ENCODE measurements at places on chromosomes 1 and 21.

GRCh38 chr1:206962272-206962671 lies 8.0 kb downstream of the FCAMR start:
- no peak for DNase-seq

GRCh38 chr1:26723013-26723991 lies 27.5 kb downstream of the ARID1A start:
- peak; percentile 47 for DNase-seq

DNA sequence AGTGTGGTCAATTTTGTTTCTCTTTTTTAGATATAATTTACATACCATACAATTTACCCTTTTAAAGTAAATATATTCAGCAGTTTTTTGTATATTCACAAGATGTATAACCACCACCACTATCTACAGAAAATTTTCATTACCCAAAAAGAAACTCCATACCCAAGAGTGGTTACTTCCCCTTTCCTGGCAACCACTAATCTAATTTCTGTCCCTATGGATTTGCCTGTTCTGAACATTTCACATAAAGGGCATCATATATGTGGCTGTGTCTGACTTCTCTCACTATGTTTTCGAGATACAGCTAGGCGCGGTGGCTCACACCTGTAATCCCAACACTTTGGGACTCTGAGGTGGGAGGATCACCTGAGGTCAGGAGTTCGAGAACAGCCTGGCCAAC lies 13.6 kb downstream of the PACC1 start:
- DNase-seq, result no peak

GRCh38 chr1:172653015-172653709 lies 5.7 kb upstream of the FASLG start:
- DNase-seq, result no peak

GRCh38 chr1:150017206-150017750 lies 6.8 kb upstream of the OTUD7B start:
- no peak for DNase-seq

- no peak for DNase-seq
These were observed 73.4 kb downstream of the GALNT2 start for GRCh38 chr1:230140221-230141020.

GRCh38 chr1:231597971-231598370 lies 28.6 kb upstream of the DISC1 start:
- no peak for DNase-seq

DNA sequence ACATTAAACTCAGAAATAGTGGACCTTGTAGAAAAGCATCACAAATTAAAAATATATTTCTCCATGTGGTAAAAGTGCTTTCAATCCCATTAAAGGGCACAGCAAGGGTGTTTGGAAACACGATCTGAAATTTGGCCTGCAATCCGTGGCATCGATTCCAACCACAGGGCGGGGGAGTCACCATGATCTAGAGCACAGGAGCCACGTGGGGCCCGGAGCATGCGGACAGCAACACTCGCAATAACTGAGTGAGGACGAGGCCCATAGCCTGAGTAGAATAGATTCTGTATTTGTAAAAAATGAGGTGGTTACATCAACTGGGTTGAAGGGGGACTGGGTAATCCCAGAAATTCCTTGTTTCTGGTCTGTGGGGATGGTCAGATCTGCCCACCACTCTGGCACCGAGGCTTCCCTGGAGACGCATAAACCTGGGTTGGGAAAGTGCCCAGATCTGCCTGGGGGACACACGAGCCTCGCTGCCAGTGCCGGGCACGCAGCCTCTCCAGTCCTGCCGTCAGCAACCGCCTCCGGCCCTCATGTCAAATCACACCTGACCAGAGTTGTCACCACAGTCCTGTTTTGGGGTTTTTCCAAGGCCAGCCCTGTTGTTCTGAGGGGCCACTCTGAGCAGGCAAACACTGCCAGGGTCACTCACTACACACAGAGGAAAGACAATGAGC lies 104.3 kb downstream of the PGBD5 start:
- DNase-seq, result no peak

DNA sequence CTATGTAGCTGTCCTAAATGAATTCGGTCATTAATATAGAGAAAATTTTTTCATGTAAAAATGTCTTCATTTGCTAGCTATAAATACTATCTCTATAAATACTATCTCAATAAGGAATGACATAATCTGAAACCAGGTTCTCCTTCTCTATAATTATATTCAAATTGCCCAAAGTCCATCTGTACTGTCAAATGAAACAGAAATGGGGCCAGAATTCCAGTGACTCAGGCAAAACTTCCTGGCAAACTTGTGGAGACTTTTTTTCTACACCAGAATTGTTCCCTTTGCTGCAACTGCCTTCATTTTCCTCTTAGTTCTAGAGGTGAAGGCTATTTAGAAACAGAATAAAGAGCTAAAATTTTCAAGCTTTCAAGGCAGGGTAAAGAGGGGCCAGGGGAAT lies 152.5 kb downstream of the KCNH1 start:
- no peak for DNase-seq

GRCh38 chr1:9183898-9184297 lies 50.7 kb upstream of the H6PD start:
- no peak for DNase-seq

DNA sequence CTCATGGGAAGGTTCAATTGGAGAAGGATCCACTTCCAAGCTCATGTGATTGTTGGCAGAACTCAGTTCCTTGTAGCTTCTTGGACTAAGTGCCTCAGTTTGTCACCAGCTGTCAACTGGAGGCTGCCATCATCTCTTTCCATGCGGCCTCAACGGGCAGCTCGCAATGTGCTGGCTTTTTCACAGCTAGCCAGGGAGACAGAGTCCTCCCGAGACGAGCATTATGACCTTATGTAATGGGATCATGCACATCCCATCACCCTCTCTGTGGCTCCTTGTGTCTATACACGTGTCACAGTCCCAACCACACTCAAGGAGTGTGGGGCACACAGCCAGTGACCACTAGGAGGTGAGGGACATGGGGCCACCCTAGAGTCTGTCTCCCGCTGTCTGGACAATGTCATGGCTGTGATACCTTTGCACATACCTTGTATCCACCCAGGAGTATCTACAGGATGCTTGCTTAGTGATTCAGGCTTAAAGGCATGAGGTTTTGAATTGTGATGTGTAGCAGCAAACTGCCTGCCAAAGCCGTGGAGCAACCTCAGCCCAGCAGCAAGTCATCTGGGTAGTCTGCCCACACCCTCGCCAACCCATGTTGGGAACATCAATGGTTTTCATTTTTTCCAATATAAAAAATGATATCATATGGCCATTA lies 3.9 kb upstream of the KRTAP10-6 start:
- no peak for DNase-seq

DNA sequence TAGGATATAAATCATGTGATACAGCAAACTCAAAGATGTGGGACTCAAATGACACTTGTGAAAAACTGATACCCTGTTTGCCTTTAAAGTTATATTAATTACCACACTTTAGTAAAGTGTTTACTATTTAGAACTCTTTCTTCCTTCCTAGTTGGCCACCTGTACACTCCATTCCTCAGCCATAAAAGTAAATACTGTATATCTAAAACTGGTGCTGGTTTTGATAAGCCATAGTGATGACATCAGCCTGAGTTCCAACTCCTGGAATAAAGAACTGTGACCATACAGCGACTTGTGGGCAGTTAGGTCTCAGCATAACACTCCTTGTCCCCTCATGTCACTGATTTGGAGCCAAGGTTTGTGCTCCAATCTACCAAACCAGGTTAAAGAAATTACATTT lies 2.8 kb downstream of the PTGER3 start:
- DNase-seq, result no peak

- DNase-seq, result no peak
These were observed 8.2 kb upstream of the PADI6 start for GRCh38 chr1:17363771-17364170.

GRCh38 chr21:36709868-36710728 lies 11.2 kb downstream of the SIM2 start:
- DNase-seq, result no peak

GRCh38 chr1:162889989-162890388 lies 29.0 kb upstream of the CCDC190 start:
- DNase-seq, result no peak

Measured in effector CD4-positive, alpha-beta T cell (primary cell).